ENCODE measurements at places on chromosomes 13 and 19. TPM values are rescaled to one million over a fixed set of nuclear protein-coding genes. Genes with fewer than 3 reads are reported as not detected.

DNA sequence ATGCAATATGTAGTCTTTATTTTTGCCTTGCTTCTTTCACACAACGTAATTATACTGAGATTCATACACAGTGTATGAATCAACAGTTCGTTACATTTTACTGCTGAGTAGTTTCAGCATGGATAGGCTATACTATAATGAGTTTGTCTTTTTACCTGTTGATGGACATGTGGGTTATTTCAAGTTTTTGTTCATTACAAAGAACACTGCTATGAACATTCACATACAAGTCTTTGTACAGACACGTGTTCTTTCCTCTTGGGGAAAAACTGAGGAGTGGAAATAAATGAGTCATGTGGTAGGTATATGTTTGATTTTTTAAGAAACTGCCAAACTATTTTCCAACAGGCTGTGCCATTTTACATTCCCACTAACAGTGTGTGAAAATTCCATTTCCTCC, 35.1 kb downstream of the ENOX1 start:
- H3K4me1 ChIP-seq: no peaks in the 10 kb centered on the region
- no peaks in the 10 kb centered on the region for H3K36me3 ChIP-seq
- no peak for DNase-seq
- no peak overlapping the region for H3K4me3 ChIP-seq
- H3K27ac ChIP-seq: no peak overlapping the region

REX1BD gene
- 84.0 TPM for total RNA-seq

GRCh38 chr13:112885782-112886268, 83.2 kb upstream of the MCF2L start:
- H3K27ac ChIP-seq: no peak overlapping the region
- peaks cover 8% of the 10 kb centered on the region for H3K27me3 ChIP-seq
- peak; percentile 39 for DNase-seq
- H3K4me1 ChIP-seq: peaks cover 6% of the 10 kb centered on the region

- DNase-seq: peak; percentile 17
- H3K4me1 ChIP-seq: peaks cover 7% of the 10 kb centered on the region
- H3K4me3 ChIP-seq: no peak overlapping the region
- no peaks in the 10 kb centered on the region for H3K27me3 ChIP-seq
Measured at GRCh38 chr13:112651311-112651710, 38.5 kb upstream of the ATP11A start.

AMER2 gene
- not detected for total RNA-seq

DNA sequence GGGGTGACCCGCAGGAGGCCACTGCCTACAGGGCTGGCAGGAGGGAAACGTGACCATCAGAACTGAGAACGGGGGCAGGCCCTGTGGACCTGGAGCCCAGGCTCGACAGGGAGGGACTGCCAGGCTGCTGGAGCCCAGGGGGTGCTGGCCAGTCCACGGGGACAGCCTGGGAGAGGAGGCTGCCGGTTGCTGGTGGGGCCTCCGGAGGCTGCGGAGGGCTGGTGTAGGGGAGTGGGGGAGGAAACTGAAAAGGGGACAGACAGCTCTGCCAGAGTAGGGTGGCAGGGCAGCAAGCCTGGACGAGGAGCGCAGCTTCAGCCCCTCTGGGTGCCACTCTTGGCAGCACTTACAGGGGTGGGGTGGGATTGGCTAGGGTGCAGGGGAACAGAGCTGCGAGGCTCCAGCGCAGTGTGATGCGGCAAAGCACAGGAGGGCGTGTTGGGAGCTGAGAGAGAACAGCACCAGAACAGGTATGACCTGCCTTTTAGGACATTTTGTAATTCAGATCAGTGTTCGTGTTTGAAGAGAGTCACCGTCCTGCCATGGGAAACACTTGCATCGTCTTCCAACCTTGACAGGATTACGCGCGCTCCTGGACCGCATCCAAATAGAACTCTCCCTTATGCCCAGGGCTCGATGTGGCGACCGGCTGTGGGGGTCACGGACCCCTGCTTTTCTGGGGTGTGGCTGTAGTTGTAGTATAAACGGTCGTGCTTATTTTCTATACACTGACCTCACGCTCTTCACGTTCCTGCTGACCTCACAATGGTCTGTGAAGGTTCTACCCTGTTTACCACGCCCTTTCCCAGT, 19.9 kb upstream of the ARHGEF7 start:
- H3K27me3 ChIP-seq: peaks cover 38% of the 10 kb centered on the region
- no peaks in the 10 kb centered on the region for H3K4me1 ChIP-seq
- DNase-seq: peak; percentile 33
- H3K27ac ChIP-seq: no peak overlapping the region
- H3K4me3 ChIP-seq: no peak overlapping the region

WDR62 gene
- 23.3 TPM for total RNA-seq

DNA sequence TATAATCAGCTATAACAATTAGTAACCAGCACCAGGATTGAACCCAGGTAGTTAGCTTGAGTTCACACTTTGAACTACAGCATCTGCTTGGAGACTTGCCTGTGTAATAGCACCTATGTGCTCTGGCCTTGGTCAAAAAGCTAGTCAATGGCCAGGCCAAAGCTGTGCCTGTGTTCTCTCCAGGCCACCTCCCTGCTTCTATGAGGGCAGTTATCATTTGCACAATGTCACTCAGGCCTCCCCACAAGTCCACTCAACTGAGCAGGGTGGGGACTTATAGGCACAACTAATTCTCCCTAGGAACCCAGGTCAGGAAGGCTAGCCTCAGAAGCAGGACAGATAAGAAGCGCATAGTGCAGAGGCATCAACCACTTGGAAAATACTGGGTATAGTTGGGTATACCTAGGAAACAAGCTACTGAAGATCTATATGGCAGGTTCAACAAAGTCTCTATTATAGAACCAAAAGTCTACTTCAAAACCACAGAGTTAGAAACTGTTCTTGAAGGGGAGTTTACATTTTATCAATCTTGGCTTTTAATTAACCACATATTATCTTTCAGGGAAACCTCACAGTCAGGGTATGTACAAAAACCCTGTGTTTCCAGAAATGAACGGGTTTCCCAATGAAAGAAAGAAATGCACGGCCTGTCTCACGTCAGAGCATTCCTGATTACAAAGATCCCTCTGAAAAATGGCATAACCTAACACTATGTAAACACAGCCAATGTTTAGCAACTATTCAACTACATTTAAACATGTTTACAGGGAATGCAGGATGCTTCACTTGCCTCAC, 140.9 kb downstream of the ABCC4 start:
- no peaks in the 10 kb centered on the region for H3K4me1 ChIP-seq
- peaks cover 3% of the 10 kb centered on the region for H3K36me3 ChIP-seq
- no peaks in the 10 kb centered on the region for H3K27me3 ChIP-seq
- no peak overlapping the region for H3K4me3 ChIP-seq

DNA sequence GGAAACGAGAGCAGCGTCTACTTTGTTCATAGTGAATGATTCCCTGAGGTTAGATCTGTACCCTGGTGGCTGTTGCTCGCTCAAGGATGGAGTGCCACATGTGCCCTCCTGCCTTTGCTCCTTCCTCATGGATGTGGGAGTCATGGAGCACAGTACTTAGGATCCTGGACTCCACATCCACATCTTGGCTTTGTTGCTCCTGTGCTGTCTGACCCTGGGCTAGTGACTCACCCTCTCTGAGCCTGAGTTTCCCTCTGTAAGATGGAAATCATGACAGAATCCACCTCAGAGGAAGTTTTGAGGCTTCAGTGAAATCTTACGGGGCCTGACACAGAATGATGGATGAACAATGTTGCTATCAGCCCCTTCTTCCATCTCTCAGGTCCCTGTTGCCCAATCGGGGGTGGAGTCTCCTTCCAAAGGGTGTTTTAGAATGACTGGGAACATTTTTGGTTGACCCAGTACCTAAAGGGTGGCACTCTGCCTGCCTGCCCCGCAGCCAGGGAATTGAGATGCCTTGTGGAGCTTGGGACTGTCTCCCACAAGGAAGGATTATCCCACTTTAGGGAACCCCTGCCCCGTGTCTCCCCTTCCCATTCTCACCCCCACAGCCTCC, 9.8 kb upstream of the TIMM50 start:
- H3K27me3 ChIP-seq: no peaks in the 10 kb centered on the region
- H3K4me1 ChIP-seq: no peaks in the 10 kb centered on the region
- H3K4me3 ChIP-seq: no peak overlapping the region
- H3K27ac ChIP-seq: no peak overlapping the region
- DNase-seq: no peak

DNA sequence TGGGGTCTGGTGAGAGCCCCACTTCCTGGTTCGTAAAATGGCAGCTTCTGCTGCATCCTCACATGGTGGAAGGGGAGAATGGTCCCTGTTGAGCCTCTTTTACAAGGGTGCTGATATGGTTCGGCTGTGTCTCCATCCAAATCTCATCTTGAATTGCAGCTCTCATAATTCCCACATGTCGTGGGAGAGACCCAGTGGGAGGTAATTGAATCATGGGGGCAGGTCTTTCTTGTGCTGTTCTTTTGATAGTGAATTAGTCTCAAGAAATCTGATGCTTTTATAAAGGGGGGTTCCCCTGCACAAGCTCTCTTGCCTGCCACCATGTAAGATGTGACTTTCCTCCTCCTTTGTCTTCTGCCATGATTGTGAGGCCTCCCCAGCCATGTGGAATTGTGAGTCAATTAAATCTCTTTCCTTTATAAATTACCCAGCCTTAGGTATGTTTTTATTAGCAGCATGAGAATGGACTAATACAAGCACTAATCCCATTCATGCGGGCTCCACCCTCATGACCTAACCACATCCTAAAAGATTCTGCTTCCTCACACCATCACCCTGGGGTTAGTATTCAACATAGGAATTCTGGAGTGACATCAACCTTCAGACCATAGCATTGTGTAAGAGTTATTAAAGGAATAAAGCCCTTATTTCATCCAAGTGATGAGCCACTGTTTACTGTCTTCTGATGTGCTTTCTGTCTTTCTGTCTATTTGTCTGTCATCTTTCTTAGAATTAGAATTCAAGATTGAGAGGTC, 159.0 kb upstream of the IRS2 start:
- no peak overlapping the region for H3K4me3 ChIP-seq
- H3K4me1 ChIP-seq: no peaks in the 10 kb centered on the region
- H3K36me3 ChIP-seq: no peaks in the 10 kb centered on the region
- no peak overlapping the region for H3K27ac ChIP-seq

FPR3 gene
- not detected for total RNA-seq

DNA sequence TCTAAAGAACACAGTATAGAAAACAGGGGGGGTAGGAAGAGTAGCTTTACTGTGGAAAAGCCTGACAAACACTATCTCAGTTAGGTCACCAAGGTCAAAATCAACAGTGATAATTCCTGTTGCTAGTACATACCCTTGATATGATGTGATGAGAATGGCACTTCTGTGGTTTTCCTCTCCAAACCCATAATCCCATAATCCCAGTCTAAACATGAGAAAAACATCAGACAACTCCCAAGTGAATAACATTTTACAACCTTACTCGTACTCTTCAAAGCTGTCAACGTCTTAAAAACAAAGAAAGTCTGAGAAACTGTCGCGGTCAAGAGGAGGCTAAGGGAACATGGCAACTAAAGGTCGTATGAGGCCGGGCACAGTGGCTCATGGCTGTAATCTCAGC, 137.6 kb downstream of the FOXO1 start:
- no peaks in the 10 kb centered on the region for H3K4me1 ChIP-seq
- no peaks in the 10 kb centered on the region for H3K27me3 ChIP-seq
- no peak overlapping the region for H3K27ac ChIP-seq
- no peak overlapping the region for H3K4me3 ChIP-seq
- DNase-seq: no peak

GRCh38 chr13:108609353-108609752, 20.1 kb upstream of the MYO16 start:
- no peaks in the 10 kb centered on the region for H3K4me1 ChIP-seq
- DNase-seq: no peak
- no peak overlapping the region for H3K27ac ChIP-seq
- no peak overlapping the region for H3K4me3 ChIP-seq
- H3K36me3 ChIP-seq: no peaks in the 10 kb centered on the region

DNA sequence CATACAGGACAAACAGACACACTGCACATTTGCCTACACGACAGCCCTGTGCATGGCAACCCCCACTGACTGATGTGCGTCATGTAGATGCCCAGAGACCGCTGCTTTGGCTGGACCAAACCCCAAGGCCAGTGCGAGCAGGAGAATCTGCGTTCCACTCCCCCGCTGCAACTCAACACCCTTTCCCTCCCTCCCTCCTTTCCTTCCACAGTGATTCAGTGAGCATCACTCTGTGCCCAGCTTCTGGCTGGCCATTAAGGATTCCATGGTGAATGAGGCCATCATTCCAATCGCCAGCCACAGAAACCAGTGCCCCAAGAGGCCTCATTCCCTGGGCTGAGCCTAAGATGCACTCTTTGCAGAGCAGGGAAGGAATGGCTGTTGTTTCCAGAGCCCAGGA, 61.6 kb downstream of the GSX1 start:
- no peak overlapping the region for H3K4me3 ChIP-seq
- H3K36me3 ChIP-seq: no peaks in the 10 kb centered on the region
- H3K27ac ChIP-seq: no peak overlapping the region
- H3K4me1 ChIP-seq: no peaks in the 10 kb centered on the region

DNA sequence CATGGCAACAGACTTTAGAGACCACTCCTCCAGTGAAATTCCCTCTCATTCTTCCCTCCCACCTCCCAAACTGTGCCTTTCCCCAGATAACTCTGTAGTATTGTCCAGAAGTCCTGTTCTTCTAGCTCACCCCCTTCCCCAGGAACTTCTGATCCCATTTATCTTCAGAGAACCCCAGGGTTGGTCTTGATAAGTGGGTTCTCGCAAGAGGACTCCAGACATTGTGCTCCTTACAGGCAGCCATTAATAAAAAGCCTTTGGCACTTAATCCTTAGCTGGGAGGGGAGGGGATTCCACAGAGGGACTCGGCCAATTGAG, 1.9 kb downstream of the LTBP4 start:
- peaks cover 53% of the 10 kb centered on the region for H3K4me1 ChIP-seq
- no peak for DNase-seq
- peaks cover 29% of the 10 kb centered on the region for H3K27me3 ChIP-seq
- H3K4me3 ChIP-seq: no peak overlapping the region
- H3K27ac ChIP-seq: no peak overlapping the region

GRCh38 chr19:1918975-1919374, 13.8 kb downstream of the ADAT3 start:
- no peaks in the 10 kb centered on the region for H3K27me3 ChIP-seq
- H3K4me1 ChIP-seq: no peaks in the 10 kb centered on the region
- peaks cover 47% of the 10 kb centered on the region for H3K36me3 ChIP-seq

GRCh38 chr19:1521636-1522035, 2.2 kb upstream of the PLK5 start:
- H3K27me3 ChIP-seq: peaks cover 43% of the 10 kb centered on the region
- H3K27ac ChIP-seq: no peak overlapping the region
- no peak for DNase-seq
- H3K4me1 ChIP-seq: no peaks in the 10 kb centered on the region
- no peaks in the 10 kb centered on the region for H3K36me3 ChIP-seq

GRCh38 chr19:37957176-37957575, 50.2 kb downstream of the SIPA1L3 start:
- no peak overlapping the region for H3K27ac ChIP-seq
- H3K27me3 ChIP-seq: no peaks in the 10 kb centered on the region
- no peak overlapping the region for H3K4me3 ChIP-seq
- no peak for DNase-seq

Data from SJSA1 (cell line).